HS-5 (cell line): ENCODE measurements at places on chromosomes 3 and 15.

DNA sequence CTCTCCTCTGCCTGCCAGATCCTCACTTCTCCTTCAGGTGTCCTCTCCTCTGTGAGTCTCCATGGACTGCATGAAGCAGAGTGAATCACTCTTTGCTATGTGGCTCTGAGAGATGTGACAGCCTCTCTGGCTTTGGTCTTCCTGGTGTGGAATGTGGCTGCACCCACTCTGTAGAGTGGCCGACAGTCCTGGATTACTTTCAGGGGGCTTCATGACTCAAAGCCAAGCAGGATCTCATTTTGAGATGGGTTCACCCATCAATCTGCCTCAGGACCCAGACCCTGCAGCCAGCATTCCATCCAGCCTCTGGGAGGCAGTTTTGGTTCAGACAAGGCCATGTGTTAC is 221.9 kb upstream of the LYSMD4 start:
- no peak for DNase-seq

DNA sequence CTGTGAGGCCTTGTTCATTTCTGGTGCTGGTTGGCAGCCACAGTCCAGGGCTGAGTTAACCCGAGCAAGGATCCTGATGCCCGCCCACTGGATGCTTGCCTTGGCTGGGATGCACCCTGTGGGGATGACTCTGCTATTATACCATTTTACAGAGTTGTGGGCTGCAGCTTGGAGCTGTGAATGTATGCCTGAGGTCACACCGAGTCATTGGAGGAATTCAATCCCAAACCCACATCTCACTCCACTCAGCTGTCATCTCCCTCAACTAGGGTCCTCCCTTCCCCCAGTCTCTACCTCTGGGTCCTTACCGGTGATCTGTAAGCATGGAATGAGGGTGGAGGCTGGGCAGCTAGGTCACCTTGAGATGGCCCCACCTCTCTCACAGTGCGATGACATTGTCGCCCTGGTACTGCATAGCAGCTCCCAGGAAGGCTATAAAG is 22.1 kb downstream of the MAPKAPK3 start:
- DNase-seq = peak; percentile 42

DNA sequence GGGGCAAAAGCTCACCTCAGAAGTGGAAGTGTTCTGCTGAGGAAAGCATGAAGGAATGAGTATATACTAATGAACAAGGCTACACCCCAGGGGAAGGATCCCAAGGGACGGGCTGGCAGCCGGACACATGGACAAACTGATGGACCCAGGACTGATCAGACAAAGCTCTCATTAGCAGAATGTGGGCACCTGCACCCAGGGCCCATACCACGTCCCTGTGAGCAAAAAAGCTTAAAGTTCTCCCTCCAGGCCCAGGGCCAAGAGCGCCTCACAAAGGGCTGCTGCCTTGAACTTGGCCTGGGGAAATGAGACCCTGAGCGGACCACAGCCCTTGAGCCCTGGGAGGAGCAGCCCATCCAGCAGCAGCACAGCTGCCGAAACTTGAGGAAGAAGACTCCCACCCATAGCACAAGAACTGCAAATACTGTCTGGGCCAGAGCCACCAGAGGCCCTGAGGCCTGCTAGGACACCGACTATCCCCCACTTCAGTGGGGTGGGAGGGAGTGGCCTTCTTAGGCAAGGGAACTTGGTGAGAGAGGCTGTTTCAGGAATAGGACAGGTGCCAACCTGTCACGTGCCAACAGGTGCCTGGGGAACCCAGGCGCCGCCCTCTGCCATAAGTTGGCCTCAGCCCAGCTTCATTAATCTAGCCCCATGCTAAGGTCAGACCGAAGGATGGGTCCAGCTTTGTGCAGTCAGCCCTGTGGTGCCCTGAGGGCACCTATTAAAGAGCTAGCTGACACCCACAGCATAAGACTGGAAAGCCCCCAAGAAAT is 2.3 kb upstream of the GMPPB start:
- no peak for DNase-seq

- DNase-seq = no peak
These were observed 57.0 kb upstream of the ITGA11 start for GRCh38 chr15:68488966-68489365.

DNA sequence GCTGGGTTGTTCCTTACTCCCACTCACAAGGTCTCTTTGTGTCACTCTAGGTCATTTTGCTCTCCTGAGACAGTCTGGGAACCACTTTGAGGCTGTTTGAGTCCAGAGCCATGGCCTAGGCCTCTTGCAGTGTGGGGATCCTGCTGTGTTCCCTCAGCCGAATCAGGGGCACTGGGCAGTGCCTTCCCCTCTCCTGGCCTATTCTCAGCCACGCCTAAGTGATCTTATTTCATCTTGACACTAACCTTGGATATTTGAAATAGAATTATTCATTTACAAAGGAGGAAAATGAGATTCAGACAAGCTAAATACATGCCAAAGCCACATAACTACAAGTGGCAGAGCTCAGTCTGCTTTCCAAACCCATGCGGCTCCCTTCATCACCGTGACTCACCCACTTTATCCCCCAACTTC is 557.2 kb upstream of the TBL1XR1 start:
- no peak for DNase-seq

- DNase-seq = no peak
These were observed 18.8 kb upstream of the IQSEC1 start for GRCh38 chr3:13091898-13092611.

DNA sequence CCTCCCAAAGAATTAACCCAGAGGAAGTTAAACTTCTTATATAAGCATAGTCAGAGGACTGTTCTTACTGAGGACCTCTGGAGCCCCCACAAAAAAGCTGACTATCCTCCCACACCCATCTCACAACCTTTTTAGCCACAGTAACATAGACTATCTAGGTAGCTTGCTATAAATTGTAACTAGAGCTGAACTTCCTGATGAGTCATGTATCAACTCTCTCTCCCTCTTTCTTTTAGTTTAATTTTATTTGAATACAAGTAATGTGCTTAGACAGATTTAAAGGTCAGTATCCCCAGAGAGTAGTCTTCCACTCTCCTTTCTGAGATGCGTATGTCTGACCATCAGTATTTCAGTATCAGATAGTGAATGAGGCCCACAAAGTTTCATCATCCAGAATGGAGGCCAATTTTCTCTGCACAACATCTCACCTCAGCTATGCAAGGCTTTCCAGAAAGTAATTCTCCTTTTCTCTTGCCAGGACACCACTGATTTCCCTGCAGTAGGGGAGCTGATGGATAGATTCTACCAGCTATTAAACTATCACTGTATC is 104.0 kb upstream of the MYRIP start:
- DNase-seq = no peak

DNA sequence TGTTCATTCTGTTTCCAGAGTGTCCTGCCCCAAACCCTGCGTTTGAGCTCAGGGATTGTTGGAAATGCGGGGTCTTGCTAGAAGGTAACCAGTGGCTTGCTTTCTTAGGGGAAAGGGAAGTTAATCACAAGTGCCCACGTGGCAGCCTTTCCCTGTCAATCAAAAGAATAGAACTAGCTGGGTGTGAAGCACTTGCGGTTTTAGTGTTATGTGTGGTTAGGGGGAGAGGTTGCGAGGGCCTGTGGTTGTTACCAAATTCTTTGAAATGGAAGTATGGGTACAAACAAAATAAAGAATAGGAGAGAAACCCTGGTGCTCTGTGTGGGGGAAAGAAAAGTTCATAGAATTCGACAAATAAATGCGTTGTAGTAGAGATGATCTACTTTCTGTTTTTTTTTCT is 67.6 kb downstream of the FNDC3B start:
- no peak for DNase-seq

GRCh38 chr3:139546772-139547171 is 7.2 kb upstream of the RBP1 start:
- DNase-seq = no peak

GRCh38 chr3:13143381-13144004 is 70.3 kb upstream of the IQSEC1 start:
- no peak for DNase-seq

- no peak for DNase-seq
These were observed 8.6 kb downstream of the KLHL25 start for GRCh38 chr15:85785887-85786780.

DNA sequence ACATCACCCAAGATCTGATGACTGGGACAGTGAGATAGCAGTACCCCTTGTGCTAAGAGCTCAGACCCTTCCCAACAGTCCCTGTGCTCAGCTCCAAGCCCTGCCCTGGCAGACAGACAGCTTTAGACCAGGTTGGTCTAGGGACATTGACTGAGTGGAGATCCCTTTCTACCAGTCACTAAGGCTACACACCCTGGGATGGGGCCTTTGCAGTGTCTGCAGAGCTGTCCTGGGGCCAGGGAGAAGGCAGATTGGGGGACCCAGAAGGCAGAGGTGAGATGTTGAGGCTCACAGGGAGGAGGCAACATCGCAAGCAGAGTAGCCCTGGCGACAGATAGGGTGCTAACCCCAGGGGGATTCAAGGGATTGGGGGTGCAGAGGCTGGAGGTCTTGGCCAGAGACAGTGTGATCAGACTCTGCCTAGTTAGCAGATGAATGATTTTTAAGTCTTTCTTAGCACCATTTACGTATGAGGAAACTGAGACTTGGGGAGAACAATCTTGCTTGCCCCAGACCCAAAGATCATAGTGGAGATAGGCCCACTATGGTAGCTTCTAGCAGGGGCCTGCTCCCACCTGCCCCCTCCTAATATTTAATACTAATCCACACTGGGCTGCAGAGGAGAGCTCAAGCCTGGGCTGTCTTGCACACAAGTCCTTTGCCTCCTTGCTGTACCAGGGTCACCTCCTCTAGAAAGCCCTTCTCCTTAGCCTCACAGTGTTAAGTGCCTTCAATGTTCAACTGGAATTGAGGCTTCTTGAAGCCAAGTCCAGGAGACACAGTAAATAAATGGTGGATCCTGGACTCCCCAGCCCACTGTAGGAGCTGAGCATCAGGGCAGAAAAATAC is 32.6 kb downstream of the HMCES start:
- no peak for DNase-seq

GRCh38 chr15:29143909-29144635 is 125.5 kb downstream of the NSMCE3 start:
- DNase-seq = peak; percentile 24

GRCh38 chr15:66654739-66655375 is 47.2 kb upstream of the SMAD6 start:
- DNase-seq = no peak

GRCh38 chr15:67149068-67149772 is 83.8 kb downstream of the SMAD3 start:
- no peak for DNase-seq

DNA sequence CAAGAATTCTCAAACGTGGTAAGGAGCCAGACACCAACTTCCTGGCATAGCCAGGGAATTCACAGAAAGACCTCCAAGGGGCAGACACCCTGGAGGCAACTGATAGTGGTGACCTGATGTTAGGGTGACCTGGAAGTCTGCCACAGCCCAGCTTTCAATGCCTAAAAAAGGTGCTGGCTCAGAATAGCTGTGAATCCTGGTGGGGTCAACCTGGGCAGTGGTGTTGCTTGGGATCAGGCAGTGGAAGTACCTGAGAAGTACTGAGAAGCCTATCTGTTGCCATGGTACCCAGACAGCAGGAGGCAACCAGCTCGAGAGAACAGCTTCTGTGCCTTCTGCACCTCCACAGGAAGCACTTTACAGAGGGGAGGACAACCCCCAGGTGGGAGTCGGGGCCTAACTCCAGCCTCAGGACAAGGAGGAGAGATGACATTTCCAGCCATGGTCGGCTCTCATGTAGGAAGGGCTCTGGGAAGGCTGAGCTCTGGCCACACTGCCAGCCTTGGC is 55.4 kb upstream of the LARS2 start:
- no peak for DNase-seq

GRCh38 chr15:31230630-31231485 is 95.8 kb upstream of the KLF13 start:
- no peak for DNase-seq

DNA sequence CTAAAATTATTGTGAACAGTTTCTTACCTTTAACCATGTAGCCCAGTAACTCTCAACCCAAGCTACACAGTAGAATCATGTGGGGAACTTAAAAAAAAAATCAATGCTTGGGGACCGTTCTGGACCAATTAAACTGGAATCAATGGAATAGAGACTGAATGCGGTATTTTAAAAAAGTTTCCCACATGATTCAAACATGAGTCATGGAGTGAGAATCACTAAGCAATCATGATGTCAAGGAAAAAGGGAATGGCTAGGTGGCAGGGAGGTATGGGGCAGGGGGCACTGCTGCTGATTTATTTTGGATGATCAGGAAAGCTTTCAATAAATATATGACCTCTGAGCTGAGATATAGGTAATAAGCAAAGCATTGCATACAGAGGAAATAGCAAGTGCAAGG is 250.5 kb upstream of the RORA start:
- peak; percentile 35 for DNase-seq

- DNase-seq = no peak
These were observed 284.0 kb upstream of the TBL1XR1 start for GRCh38 chr3:177481329-177481728.

- DNase-seq = no peak
These were observed 160.4 kb upstream of the KCNH8 start for GRCh38 chr3:18987862-18988447.

DNA sequence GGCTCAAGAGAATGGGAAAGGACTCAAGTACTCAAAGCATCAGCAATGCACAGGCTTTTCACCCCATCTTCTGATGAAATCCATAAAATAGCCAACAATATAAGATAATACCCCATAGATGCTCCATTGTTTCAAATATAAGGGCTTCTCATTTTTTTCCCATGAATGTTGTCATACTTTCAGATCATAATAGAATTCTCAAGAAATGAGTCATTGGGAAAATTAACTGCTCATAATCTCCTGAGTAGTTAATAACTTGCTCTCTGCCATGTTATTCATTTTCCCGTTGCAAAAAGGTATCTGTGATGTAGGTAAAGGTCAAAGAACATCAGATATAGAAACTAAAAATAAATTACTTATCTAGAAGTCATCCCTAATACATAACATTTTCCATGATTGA is 121.9 kb downstream of the NSUN3 start:
- DNase-seq = peak; percentile 50

GRCh38 chr3:144036498-144036897 is 64.9 kb downstream of the DIPK2A start:
- DNase-seq = no peak

DNA sequence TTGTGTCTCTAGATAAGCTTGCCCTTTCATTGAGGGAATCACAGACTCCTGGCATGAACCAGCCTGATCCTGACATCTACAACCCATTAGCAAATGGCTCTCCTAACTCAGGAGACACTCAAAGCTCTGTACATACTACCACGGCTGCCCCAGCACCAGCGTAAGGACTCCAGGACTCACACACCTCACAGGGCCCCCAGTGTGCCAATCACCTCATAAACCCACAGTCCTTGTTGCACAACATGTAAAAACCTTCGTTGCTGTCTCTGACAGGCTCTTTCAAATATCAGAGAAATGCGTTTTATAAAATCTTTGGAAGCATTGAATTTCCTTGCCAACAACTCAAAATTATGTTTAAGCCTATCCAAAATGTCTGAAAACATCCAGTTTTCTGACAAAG is 7.3 kb downstream of the FYCO1 start:
- DNase-seq = no peak

DNA sequence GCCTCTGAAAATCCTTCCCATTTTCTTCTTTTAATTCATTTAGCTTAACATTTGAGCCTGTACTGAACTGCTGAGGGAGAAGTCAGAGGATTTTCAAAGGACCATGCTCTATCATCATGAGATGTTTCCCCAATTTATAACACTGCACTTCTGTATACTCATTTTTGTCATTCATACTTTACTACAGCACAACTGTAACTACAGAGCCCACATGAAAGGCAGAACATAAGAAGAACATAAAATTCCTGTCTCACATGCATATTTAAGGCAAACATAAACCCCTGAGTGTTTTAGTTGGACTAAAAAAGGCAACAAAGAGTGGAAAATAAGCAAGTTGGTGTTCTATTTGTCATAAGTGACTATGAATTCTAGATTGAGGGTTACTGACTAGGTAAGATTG is 237.7 kb upstream of the ARPP21 start:
- no peak for DNase-seq

GRCh38 chr3:129555153-129555550 is 12.2 kb downstream of the H1-8 start:
- DNase-seq = no peak
